ENCODE measurements at places on chromosomes 11 and 22.
A peak's percentile ranks its signal among the peaks of the same experiment; 100 is the strongest.

DNA sequence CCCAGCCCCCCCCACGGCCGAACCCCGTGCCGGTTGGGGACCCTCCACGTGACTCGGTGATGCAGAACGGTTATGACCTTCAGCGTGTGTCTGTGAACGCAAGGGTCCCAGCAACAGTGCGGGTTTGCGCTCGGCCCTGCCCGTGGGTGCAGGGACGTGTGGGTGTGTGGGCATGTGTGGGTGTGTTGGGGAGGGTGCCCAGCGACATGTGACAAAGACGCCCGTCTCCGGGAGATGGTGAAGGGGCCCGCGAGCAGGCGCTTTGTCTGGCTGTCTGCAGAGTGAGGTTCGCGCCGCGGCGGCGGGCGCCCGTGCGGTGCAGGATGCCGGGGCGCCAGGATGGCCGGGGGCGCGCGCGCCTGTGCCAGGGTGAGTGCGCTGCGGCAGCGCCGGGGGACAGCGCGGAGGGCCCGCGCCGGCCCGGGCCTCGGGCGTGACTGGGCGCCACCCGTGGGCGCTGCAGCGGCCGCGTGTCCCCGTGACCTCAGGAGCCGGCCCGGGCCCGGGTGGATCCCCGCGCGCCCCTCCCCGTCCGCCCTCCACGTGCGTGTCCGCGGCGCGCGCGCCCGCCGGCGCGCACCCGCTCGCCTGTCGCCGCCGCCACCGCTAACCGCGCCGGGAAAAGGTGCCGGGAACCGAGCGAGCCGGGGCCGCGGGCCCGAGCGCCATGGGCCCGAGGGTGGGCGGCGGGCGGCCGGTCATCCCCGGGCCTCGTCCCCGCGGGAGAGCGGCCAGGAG, at the start of gene LRFN4:
TSS of gene LRFN4 (plus strand) at position 569 of the 738 bp plus-strand sequence. CDS start 681 bp downstream, outside the sequence.
- no peak for DNase-seq
- peaks cover 9% of the 10 kb centered on the region for H3K36me3 ChIP-seq
- H3K27me3 ChIP-seq: no peaks in the 10 kb centered on the region
- peaks cover 10% of the 10 kb centered on the region for H3K4me1 ChIP-seq
- H3K4me3 ChIP-seq: peak within 1 kb of the TSS; percentile 91

DNA sequence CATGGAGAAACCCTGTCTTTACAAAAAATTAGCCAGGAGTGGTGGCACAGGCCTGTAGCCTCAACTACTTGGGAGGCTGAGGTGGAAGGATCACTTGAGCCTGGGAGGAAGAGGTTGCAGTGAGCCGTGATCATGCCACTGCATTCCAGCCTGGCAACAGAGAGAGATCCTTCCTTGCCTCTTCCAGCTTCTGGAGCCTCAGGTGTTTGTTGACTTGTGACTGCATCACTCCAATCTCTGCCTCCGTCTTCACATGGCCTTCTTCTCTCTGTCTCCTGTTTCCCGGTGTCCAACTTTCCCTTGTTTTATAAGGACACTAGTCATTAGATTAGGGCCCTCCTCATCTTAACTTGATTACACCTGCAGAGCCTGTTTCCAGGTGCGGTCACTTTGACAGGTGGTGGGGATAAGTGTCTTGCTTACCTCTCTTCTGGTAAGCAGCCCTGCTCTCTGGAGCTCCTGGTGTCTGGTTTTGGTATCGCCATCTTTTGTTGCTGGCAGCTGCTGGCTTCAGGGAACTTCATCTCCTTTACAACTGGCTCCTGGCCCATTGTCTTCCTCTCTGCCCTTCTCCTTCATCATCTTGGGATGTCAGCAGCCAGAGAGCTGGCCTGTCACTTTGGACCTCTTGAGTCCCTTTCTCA, 8.2 kb upstream of the USP2 start:
- H3K36me3 ChIP-seq: no peaks in the 10 kb centered on the region
- peaks cover 14% of the 10 kb centered on the region for H3K27me3 ChIP-seq
- no peak for DNase-seq
- H3K27ac ChIP-seq: no peak overlapping the region

DNA sequence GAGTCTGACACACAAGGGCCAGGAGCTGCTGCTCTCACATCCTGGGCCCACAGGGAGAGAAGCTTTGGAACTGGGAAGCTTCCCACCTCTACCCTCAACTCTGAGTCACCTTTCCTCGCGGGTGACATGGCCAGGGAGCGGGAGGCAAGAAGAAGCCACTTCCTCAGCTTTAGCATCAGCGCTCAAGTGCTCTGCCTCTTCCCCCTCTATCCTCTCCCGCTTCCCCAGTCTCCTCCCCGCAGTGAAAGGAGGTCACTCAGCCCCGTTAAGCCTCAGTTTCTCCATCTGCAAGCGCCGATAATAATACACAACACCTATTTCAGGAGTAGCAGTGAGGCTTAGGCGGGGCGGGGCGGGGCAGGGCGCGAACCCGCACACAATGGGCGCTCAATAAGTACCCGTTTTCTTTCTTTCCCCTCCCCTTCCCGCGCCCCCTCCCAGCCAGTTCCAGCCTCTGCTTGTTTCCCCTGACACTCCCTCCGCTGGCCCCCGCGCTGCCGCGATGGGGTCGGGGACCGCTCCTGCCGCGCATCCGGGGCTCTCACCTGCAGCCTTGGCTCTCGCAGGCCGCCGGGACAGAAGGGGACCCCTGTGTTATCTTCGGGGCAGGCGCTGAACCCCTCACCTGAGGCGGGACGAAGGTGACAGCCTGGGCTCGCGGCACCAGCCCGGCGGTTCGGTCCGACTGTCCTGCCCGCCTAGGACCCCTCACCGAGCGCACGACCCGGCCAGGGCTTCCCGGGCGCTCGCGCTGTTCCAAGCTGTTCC, 892 bp downstream of the GDPD5 start:
- peak; percentile 64 for DNase-seq
- H3K4me3 ChIP-seq: peak overlapping the region; percentile 79
- H3K4me1 ChIP-seq: peaks cover 21% of the 10 kb centered on the region
- peak overlapping the region; percentile 71 for H3K27ac ChIP-seq
- H3K27me3 ChIP-seq: no peaks in the 10 kb centered on the region
- no peaks in the 10 kb centered on the region for H3K36me3 ChIP-seq

DNA sequence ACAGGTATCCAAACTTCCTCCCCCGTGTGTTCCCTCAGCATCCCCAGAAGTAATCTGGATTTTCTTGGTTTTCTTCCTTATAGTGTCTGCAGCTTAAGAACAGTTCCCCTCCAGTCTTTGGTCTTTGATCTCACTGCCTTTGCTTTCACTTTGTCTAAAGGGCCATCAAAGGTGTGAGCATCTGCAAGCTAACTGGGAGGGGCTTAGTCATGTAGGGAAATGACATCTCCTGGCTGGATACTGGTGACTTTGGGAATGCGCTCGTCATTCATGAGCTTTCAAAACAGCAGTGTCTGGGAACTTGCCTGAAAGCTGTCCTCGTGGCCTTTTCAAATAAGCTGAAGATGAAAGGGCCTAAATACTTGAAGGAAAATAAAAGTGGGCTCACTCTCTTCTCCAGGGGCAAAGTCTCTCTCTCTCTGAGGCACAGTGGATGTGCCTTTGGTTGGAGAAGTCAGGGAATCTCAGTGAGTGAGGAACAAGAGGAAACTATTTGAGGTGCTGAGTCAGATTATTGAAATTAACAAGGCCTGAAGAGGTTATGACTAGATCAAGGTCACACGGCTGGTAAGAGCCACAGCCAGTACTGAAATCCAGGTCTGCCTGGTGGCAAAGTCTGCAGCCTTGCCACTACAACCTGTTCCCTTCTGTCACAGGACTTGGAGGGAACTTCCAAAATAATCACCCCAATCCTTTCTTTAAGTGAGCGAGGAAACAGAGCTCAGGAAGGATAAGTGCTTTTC, 45.6 kb upstream of the TENM4 start:
- no peaks in the 10 kb centered on the region for H3K4me1 ChIP-seq
- no peak overlapping the region for H3K27ac ChIP-seq
- no peaks in the 10 kb centered on the region for H3K36me3 ChIP-seq
- no peak for DNase-seq

- H3K36me3 ChIP-seq: peaks cover 78% of the 10 kb centered on the region
- DNase-seq: no peak
- H3K4me1 ChIP-seq: peaks cover 36% of the 10 kb centered on the region
- peak overlapping the region; percentile 83 for H3K4me3 ChIP-seq
- H3K27me3 ChIP-seq: no peaks in the 10 kb centered on the region
Measured at GRCh38 chr11:64800303-64801157, 2.5 kb downstream of the MAP4K2 start.

GRCh38 chr11:69864686-69865661, 45.8 kb upstream of the FGF3 start:
- no peak overlapping the region for H3K4me3 ChIP-seq
- H3K36me3 ChIP-seq: no peaks in the 10 kb centered on the region
- DNase-seq: no peak
- H3K27ac ChIP-seq: no peak overlapping the region

- no peaks in the 10 kb centered on the region for H3K36me3 ChIP-seq
- peaks cover 82% of the 10 kb centered on the region for H3K27me3 ChIP-seq
- no peak for DNase-seq
- H3K4me3 ChIP-seq: peak overlapping the region; percentile 45
- peaks cover 16% of the 10 kb centered on the region for H3K4me1 ChIP-seq
- no peak overlapping the region for H3K27ac ChIP-seq
Measured at GRCh38 chr22:29030618-29031226, 30.9 kb downstream of the C22orf31 start.

DNA sequence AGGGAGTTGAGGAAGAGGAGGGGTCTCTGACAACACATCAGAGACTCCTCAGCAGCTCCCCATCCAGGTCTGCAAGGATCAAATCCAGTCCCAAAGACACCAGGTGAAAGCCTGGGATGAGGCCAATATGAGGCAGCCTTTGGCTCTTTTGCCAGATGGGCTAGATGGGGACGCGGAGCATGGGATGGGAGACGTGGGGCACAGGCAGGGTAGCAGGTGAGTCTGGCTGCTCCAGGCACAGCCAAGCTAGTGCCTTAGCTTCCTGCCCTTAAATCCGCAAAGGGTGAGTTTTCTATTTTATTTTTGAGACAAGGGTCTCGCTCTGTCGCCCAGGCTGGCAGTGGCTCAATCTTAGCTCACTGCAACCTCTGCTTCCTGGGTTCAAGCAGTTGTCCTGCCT, 19.6 kb upstream of the DRICH1 start:
- H3K27me3 ChIP-seq: no peaks in the 10 kb centered on the region
- no peak overlapping the region for H3K4me3 ChIP-seq
- H3K27ac ChIP-seq: no peak overlapping the region
- H3K4me1 ChIP-seq: no peaks in the 10 kb centered on the region
- no peak for DNase-seq

GRCh38 chr11:72514331-72514730, 80.0 kb upstream of the CLPB start:
- H3K27me3 ChIP-seq: no peaks in the 10 kb centered on the region
- DNase-seq: no peak
- H3K36me3 ChIP-seq: peaks cover 2% of the 10 kb centered on the region
- H3K27ac ChIP-seq: no peak overlapping the region
- H3K4me3 ChIP-seq: no peak overlapping the region

DNA sequence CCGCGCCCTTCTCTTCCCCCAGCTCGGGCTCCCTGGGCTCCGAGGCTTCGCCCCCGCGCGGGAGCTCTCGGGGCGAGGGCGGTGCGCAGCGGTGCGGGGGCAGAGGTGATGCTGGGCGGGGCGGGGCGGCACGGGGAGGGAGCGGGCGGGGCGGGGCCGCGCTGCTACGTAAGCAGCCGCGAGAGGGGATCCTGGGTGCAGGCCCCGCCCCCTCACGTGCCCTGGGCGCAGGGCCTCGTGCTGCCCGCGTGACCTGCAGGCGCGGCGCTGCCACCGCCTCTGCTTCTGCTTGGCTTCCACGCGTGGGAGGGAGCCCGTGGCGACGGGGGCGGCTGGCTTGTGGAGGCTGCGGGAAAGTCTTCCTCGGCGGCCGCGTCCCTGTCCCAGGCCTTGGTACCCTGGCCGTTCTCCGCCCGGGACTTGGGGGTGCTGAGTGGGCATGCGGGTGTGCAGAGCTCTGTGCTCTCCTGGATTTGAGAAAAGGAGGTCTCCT, 132.6 kb upstream of the HSD17B12 start:
- no peak for DNase-seq
- H3K36me3 ChIP-seq: no peaks in the 10 kb centered on the region
- H3K4me1 ChIP-seq: peaks cover 5% of the 10 kb centered on the region

GRCh38 chr11:9755561-9756185, 91.8 kb downstream of the SWAP70 start:
- no peak for DNase-seq
- H3K4me1 ChIP-seq: peaks cover 51% of the 10 kb centered on the region
- H3K27ac ChIP-seq: no peak overlapping the region
- peaks cover 10% of the 10 kb centered on the region for H3K36me3 ChIP-seq
- no peaks in the 10 kb centered on the region for H3K27me3 ChIP-seq

DNA sequence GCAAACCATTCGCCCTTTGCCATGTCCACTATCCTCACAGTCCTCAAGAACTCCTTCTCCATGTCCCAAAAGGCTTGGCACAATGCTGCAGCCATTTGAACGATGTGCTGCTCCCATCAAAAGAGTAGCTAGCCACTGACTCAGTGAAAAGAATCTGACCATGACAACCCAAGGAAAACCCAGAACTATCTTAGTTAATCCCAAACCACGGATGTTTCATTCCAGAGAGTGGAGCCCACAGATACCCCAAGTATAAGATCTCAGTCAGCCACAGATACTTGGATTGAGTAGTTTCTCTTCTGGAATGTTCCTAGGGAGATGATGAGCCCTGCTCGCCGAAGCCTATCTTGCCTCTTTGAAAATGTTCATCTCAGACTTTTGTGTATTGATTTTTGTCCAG, 176.9 kb downstream of the NAV2 start:
- H3K27me3 ChIP-seq: no peaks in the 10 kb centered on the region
- DNase-seq: no peak
- no peaks in the 10 kb centered on the region for H3K4me1 ChIP-seq
- H3K27ac ChIP-seq: no peak overlapping the region
- no peak overlapping the region for H3K4me3 ChIP-seq
